ENCODE measurements at places on chromosomes 13 and 19.

GRCh38 chr19:46218160-46218559 is 11.4 kb upstream of the IGFL1 start:
- peak; percentile 39 for DNase-seq

GRCh38 chr13:24662195-24663088 is 17.8 kb upstream of the ATP12A start:
- no peak for DNase-seq

DNA sequence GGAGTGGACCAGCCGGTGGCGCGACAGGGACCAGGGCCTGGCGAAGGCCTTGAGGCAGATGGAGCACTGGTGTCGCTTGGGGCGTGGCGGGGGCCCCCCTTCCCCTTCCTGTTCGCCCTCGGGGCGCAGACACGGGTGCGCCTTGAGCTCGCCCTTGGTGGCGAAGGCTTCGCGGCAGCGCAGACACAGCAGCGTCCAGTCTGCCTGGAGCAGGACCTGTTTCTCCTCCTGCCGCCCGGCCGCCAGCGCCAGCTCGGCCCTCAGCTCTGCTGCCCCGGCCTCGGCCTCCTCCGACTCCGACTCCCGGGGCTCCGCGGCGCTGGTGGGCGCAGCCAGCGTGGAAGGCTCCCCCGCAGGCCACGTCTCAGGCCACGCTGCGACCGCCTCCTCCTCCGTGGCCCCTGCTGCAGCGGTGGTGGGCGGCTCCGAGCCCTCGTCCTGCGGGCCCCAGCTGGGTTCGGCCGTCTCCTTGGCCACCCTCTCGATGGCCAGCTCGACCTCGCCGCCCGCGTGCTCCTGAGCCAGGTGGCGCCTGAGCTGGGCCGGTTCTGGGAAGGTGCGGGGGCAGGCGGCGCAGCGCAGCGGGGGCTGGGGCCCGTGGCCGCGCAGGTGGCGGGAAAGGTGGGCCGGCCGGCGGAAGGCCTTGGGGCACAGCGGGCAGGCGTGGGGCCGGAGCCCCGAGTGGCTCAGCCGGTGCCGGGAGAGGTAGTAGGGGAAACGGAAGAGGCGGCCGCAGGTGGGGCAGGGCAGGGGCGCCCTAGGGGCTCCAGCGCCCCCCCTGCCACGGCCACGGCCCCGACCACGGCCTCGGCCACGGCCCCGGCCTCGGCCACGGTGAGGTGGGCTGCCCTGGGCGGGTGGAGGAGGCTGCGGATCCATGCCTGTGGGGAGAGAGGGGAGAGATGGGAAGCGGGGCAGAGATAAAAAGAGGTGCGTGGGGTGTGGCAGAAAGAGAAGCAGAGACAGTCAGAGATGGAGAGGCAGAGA is 1.6 kb downstream of the ZNF579 start:
- no peak for DNase-seq

GRCh38 chr19:45103508-45104319 is 10.7 kb downstream of the PPP1R37 start:
- DNase-seq: no peak

- DNase-seq: no peak
These were observed 8.2 kb downstream of the SLC25A30 start for GRCh38 chr13:45410001-45410400.

DNA sequence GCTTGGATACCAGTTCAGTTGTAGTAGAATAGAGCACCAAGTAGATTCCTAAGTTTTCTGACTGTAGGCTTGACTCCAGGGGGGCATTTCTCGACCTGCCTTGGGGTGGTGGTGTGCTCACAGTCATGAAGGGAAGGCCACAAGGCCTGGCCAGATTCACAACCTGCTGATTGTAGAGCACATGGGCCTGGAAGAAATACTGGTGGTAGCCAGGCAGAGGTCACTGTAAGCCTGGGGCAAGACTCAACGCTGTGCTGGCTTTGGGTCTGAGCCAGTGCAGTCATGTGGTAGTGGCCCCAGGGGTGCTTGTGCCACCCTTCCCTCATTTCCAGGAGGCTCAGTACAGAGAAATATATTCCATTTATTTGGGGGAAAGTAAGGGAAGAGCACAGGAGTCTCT is 832.3 kb upstream of the SLC10A2 start:
- no peak for DNase-seq

GRCh38 chr19:46604781-46605355 is 3.7 kb downstream of the CALM3 start:
- no peak for DNase-seq

DNA sequence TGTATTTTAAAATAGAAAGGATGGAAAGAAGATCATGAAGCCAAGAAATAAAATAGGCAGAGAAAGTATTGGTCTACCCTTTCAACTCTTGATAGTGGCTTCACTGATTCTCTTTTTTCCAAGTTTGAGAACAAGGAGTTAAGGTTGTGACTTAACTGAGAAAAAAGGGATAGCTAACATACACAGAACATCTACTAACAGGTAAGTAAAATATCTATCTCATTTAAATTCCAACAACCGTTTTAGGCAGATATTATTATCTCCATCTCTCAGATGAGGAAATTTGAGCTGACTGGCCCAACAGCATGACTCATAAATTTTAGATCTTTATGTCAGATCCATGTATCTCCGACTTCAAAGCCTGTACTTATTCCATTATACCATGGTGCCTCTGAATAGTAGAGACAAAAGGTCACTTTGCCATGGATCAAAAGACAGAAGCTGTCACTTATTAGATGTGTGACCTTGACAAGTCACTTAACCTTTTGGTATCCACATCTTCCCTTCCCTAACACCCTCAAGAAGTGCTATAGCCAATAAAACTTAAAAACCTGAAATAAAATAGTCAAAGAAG is 152.1 kb downstream of the DACH1 start:
- no peak for DNase-seq

- no peak for DNase-seq
These were observed 30.8 kb downstream of the SMARCA4 start for GRCh38 chr19:10991521-10992081.
